ENCODE measurements at places on chromosomes 5 and 9. TPM values are rescaled to one million over a fixed set of nuclear protein-coding genes. Genes with fewer than 3 reads are reported as not detected.

PRR16 gene
- 4.7 TPM for total RNA-seq

LRRC19 gene
- total RNA-seq = not detected

NR5A1 gene
- total RNA-seq = not detected

C5orf46 gene
- total RNA-seq = not detected

LECT2 gene
- total RNA-seq = not detected

SLU7 gene
- total RNA-seq = 54.7 TPM

PRDM9 gene
- not detected for total RNA-seq

GCNT1 gene
- total RNA-seq = 18.0 TPM

CTNNAL1 gene
- 51.2 TPM for total RNA-seq

TLX3 gene
- total RNA-seq = not detected

IL7R gene
- 2.0 TPM for total RNA-seq

ZFP37 gene
- total RNA-seq = 3.1 TPM

SRP19 gene
- 32.3 TPM for total RNA-seq

PCSK5 gene
- 6.6 TPM for total RNA-seq

BSPRY gene
- total RNA-seq = 1.7 TPM

NAA35 gene
- 16.1 TPM for total RNA-seq

MGAT4B gene
- total RNA-seq = 112 TPM

TMEM252 gene
- not detected for total RNA-seq

HTR4 gene
- total RNA-seq = not detected

TAL2 gene
- not detected for total RNA-seq

SLC46A2 gene
- not detected for total RNA-seq

ABO gene
- 2.1 TPM for total RNA-seq

SYK gene
- total RNA-seq = 3.7 TPM

BARX1 gene
- not detected for total RNA-seq

TMEM174 gene
- total RNA-seq = not detected

TCF7 gene
- total RNA-seq = 2.9 TPM

LVRN gene
- total RNA-seq = not detected

F2RL1 gene
- total RNA-seq = 0.87 TPM

N4BP3 gene
- total RNA-seq = 2.9 TPM

ZNF366 gene
- total RNA-seq = 3.9 TPM

RORB gene
- 4.1 TPM for total RNA-seq

KLHL3 gene
- total RNA-seq = 77.6 TPM

TGFBR1 gene
- 15.0 TPM for total RNA-seq

LRRC70 gene
- 0.56 TPM for total RNA-seq

LCN15 gene
- not detected for total RNA-seq

SLC6A7 gene
- not detected for total RNA-seq

All from heart left ventricle (tissue), 16 donors.